GM23248 (cell line): ENCODE measurements at places on chromosomes 5 and 9. TPM values are rescaled to one million over a fixed set of nuclear protein-coding genes. Genes with fewer than 3 reads are reported as not detected.

Gene CCDC152
- 5.7 and 6.4 TPM in 2 replicates for polyA plus RNA-seq

Gene CORO2A
- 1.3 and 1.5 TPM in 2 replicates for polyA plus RNA-seq

Gene CDC20B
- polyA plus RNA-seq = 0.20 TPM in 1 of 2 replicates, not detected in the other

Gene C9
- 0.06 TPM in 1 of 2 replicates, not detected in the other for polyA plus RNA-seq

Gene TMEM171
- 11.0 and 12.3 TPM in 2 replicates for polyA plus RNA-seq

Gene GLRA1
- not detected in 2 replicates for polyA plus RNA-seq

Gene FOXI1
- not detected in 2 replicates for polyA plus RNA-seq

Gene FGD3
- polyA plus RNA-seq = not detected in 2 replicates

Gene RNF145
- 9.2 and 10.6 TPM in 2 replicates for polyA plus RNA-seq

Gene ENTREP1
- not detected in 2 replicates for polyA plus RNA-seq

Gene SPATA31E1
- not detected in 2 replicates for polyA plus RNA-seq

Gene TAF11L5
- polyA plus RNA-seq = not detected in 2 replicates
